ENCODE measurements at places on chromosomes 2 and 18. TPM values are rescaled to one million over a fixed set of nuclear protein-coding genes. Genes with fewer than 3 reads are reported as not detected.

TLX2 gene
- total RNA-seq, result not detected

CFC1 gene
- total RNA-seq, result not detected

CYP26B1 gene
- 3.7 TPM for total RNA-seq

SCTR gene
- total RNA-seq, result not detected

TFPI gene
- 4.4 TPM for total RNA-seq

CAPN14 gene
- 4.0 TPM for total RNA-seq

POU3F3 gene
- total RNA-seq, result not detected

CFAP65 gene
- total RNA-seq, result not detected

TCF7L1 gene
- total RNA-seq, result 5.8 TPM

EHD3 gene
- 3.4 TPM for total RNA-seq

LDLRAD4 gene
- not detected for total RNA-seq

OR6B2 gene
- not detected for total RNA-seq

RPS27A gene
- 3,368 TPM for total RNA-seq

TTN gene
- not detected for total RNA-seq

SP5 gene
- total RNA-seq, result not detected

SALL3 gene
- not detected for total RNA-seq

CD226 gene
- not detected for total RNA-seq

PHOSPHO2 gene
- 2.0 TPM for total RNA-seq

HOXD9 gene
- not detected for total RNA-seq

MBD2 gene
- 56.6 TPM for total RNA-seq

CCBE1 gene
- total RNA-seq, result 0.85 TPM

ACVR1C gene
- 0.09 TPM for total RNA-seq

RNF152 gene
- total RNA-seq, result 11.1 TPM

INHBB gene
- total RNA-seq, result not detected

ASIC4 gene
- total RNA-seq, result not detected

XIRP2 gene
- total RNA-seq, result not detected

TNFRSF11A gene
- total RNA-seq, result 3.5 TPM

TMEM200C gene
- not detected for total RNA-seq

ZC3H6 gene
- 0.98 TPM for total RNA-seq

UGT1A3 gene
- total RNA-seq, result not detected

CCDC150 gene
- total RNA-seq, result 1.2 TPM

BCL11A gene
- 10.8 TPM for total RNA-seq

ACADL gene
- 0.28 TPM for total RNA-seq

STARD6 gene
- total RNA-seq, result 0.51 TPM

TFCP2L1 gene
- total RNA-seq, result 12.9 TPM

MARCHF4 gene
- 0.42 TPM for total RNA-seq

PROKR1 gene
- total RNA-seq, result not detected

CNDP1 gene
- not detected for total RNA-seq
